Spleen (tissue), 13 donors: ENCODE measurements at places on chromosomes 13 and 19. TPM values are rescaled to one million over a fixed set of nuclear protein-coding genes. Genes with fewer than 3 reads are reported as not detected.

The GDF15 gene
- total RNA-seq, result 34.3 TPM

The GNG7 gene
- total RNA-seq, result 27.5 TPM

The ZNF221 gene
- 3.4 TPM for total RNA-seq

The CD33 gene
- 32.6 TPM for total RNA-seq

The ASF1B gene
- total RNA-seq, result 5.0 TPM

The SLC15A1 gene
- total RNA-seq, result not detected

The ZNF497 gene
- total RNA-seq, result 1.3 TPM

The BRME1 gene
- 2.8 TPM for total RNA-seq

The CBARP gene
- total RNA-seq, result 0.34 TPM

The SIGLEC5 gene
- total RNA-seq, result 9.8 TPM

The DCLK1 gene
- 21.5 TPM for total RNA-seq

The CYP2F1 gene
- not detected for total RNA-seq

The SNRNP70 gene
- total RNA-seq, result 270 TPM

The SIGLEC10 gene
- 104 TPM for total RNA-seq
